ENCODE measurements at places on chromosomes 5 and 9. TPM values are rescaled to one million over a fixed set of nuclear protein-coding genes. Genes with fewer than 3 reads are reported as not detected.

Gene MARCOL
- not detected for total RNA-seq

Gene RNF208
- 5.8 TPM for total RNA-seq

Gene PPP3R2
- total RNA-seq: not detected

GRCh38 chr5:45622365-45622764 lies 73.8 kb downstream of the HCN1 start:
- no peak overlapping the region for H3K4me3 ChIP-seq
- no peaks in the 10 kb centered on the region for H3K27me3 ChIP-seq
- no peaks in the 10 kb centered on the region for H3K4me1 ChIP-seq
- no peak overlapping the region for H3K27ac ChIP-seq

DNA sequence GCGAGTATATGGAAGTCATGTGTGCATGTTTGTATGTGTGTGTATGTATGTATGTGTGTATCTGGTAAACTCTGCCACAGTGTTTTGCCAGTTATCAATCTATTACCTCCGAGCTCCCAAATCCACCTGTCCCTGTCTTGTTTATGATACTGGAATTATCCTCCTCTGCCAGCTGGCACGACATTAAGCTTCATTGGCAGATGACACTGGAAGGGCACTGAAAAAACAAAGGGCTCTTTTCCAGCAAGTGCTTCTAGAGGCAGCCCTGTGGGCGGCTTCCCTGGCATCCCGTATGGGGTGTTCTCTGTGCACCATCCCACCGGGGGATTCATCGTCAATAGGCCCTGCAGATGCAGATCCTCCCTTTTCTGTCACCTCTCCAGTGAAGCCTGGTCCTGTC lies 221.5 kb downstream of the MSX2 start:
- no peaks in the 10 kb centered on the region for H3K36me3 ChIP-seq
- no peak overlapping the region for H3K27ac ChIP-seq
- H3K4me3 ChIP-seq: no peak overlapping the region
- DNase-seq: no peak
- no peaks in the 10 kb centered on the region for H3K4me1 ChIP-seq

Gene PCDHA9
- 0.32 TPM for total RNA-seq

- no peak overlapping the region for H3K27ac ChIP-seq
- DNase-seq: no peak
- H3K4me1 ChIP-seq: peaks cover 1% of the 10 kb centered on the region
- H3K4me3 ChIP-seq: no peak overlapping the region
- peaks cover under 1% of the 10 kb centered on the region for H3K27me3 ChIP-seq
- H3K36me3 ChIP-seq: no peaks in the 10 kb centered on the region
Measured at GRCh38 chr9:131043087-131043486, 34.1 kb downstream of the LAMC3 start.

Gene IL3
- total RNA-seq: not detected

Gene SCGB3A2
- total RNA-seq: 624 TPM

DNA sequence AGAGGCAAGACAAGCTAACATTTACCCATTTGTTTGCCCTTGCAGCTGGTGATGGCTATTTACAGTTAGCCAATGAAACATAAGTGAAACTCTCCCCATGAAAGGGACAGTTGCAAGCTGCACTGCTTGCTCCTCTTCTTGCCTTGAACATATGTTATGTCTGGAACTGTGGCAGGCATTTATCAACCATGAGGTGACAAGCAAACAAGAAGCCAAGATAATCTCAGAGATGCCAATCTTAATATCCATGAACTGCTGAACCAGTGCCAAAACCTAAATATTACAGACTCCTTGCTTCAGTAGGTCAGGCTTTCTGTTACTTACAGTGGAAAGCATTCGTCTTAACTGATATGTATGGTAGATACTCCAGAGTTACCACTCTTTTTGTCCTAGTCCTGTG lies 133.4 kb downstream of the ACTBL2 start:
- H3K4me3 ChIP-seq: no peak overlapping the region
- no peaks in the 10 kb centered on the region for H3K27me3 ChIP-seq
- no peak overlapping the region for H3K27ac ChIP-seq
- no peaks in the 10 kb centered on the region for H3K4me1 ChIP-seq
- no peak for DNase-seq
- H3K36me3 ChIP-seq: no peaks in the 10 kb centered on the region

Gene ZNF300
- total RNA-seq: 2.0 TPM

GRCh38 chr9:36486329-36486932 lies 86.3 kb upstream of the MELK start:
- H3K4me3 ChIP-seq: peak overlapping the region; percentile 79
- peaks cover 33% of the 10 kb centered on the region for H3K4me1 ChIP-seq
- no peaks in the 10 kb centered on the region for H3K36me3 ChIP-seq

GRCh38 chr5:119522841-119523240 lies 70.5 kb downstream of the HSD17B4 start:
- no peak for DNase-seq
- no peaks in the 10 kb centered on the region for H3K27me3 ChIP-seq
- H3K4me3 ChIP-seq: no peak overlapping the region

DNA sequence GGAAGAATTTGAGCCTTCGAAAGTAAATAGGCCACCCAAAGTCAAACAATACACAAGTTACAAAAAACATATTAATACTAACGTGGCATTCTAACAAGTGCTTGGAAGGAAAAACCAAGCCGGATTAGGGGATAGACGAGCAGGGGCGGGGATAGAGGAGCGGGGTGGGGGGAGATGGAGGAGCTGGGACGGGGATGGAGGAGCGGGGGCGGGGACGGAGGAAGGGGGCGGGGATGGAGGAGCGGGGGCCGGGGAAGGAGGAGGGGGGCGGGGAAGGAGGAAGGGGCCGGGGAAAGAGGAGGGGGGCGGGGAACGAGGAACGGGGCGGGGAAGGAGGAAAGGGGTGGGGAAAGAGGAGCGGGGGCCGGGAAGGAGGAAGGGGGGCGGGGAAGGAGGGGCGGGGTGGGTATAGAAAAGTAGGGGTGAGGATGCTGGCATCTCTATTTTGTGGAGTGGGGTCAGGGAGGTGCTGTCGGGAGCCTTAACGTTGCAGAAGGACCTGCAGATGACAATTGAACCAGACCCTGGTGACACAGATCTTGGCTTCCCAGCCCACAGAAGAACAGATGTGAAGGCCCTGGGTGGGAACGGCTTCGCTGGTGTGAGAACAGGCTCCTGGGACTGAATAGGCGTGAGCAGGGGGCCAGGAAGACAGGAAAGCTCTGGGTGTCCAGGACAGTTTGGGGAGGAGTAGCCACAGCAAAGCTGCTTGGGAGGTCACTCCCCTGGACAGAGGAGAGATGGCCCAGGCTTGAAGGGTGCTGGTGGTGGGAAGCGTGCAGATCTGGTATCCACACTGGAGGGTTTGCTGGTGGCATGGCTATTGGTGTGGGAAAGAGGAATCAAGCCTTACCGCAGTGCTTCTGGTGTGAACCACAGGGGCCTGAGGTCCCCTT lies 233.3 kb upstream of the DAP start:
- no peaks in the 10 kb centered on the region for H3K36me3 ChIP-seq
- H3K4me1 ChIP-seq: no peaks in the 10 kb centered on the region
- no peak for DNase-seq
- H3K4me3 ChIP-seq: no peak overlapping the region
- no peak overlapping the region for H3K27ac ChIP-seq

DNA sequence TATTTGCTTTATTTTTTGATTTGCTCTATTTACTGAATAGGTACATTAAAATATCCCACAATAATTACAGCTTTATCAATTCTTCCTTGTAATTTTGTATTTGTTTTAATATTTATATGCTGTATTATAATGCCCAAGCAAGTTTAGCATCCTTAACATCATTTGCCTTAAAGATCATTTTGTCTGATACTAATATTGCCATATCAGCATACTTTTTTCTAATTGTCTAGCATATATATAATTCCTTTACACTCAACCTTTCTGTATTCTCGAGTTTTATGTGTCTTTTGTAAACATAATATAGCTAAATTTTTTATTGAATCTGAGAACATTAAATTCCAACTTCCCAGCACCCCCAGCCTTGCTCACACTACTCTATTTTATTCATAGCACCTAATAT lies 64.7 kb downstream of the P4HA2 start:
- no peak overlapping the region for H3K27ac ChIP-seq
- no peaks in the 10 kb centered on the region for H3K36me3 ChIP-seq
- H3K4me3 ChIP-seq: no peak overlapping the region
- no peaks in the 10 kb centered on the region for H3K27me3 ChIP-seq
- DNase-seq: no peak

DNA sequence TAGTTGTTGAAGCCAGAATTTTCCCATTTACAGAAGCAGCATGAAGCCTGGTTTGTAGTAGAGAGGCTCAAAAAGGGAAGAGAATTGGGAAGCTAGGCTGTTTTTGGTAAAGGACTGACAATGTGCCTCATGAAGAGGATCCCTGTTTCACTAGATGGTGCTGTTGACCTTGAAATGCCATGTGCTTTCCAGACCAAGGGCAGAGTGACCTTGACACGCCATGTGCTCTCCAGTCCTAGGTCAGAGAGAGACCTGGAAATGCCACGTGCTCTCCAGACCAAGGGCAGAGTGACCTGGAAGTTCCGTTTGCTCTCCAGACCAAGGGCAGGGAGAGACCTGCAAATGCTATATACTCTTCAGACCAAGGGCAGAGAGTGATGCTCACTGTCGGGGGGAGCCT lies 32.0 kb downstream of the UNC13B start:
- H3K4me3 ChIP-seq: no peak overlapping the region
- H3K36me3 ChIP-seq: no peaks in the 10 kb centered on the region
- no peak for DNase-seq
- no peaks in the 10 kb centered on the region for H3K27me3 ChIP-seq

- H3K27ac ChIP-seq: no peak overlapping the region
- H3K36me3 ChIP-seq: no peaks in the 10 kb centered on the region
- H3K4me1 ChIP-seq: no peaks in the 10 kb centered on the region
- H3K4me3 ChIP-seq: no peak overlapping the region
Measured at GRCh38 chr5:52502460-52502999, 285.2 kb upstream of the ITGA1 start.

GRCh38 chr5:8839361-8840055 lies 706.4 kb downstream of the SEMA5A start:
- H3K27ac ChIP-seq: no peak overlapping the region
- DNase-seq: no peak
- no peaks in the 10 kb centered on the region for H3K36me3 ChIP-seq
- H3K4me3 ChIP-seq: no peak overlapping the region

Gene TAF11L11
- not detected for total RNA-seq

Gene SH3GL2
- total RNA-seq: 1.3 TPM

GRCh38 chr9:72948575-72949243 lies 4.1 kb downstream of the ALDH1A1 start:
- H3K36me3 ChIP-seq: no peaks in the 10 kb centered on the region
- H3K4me3 ChIP-seq: peak overlapping the region; percentile 45
- H3K4me1 ChIP-seq: peaks cover 40% of the 10 kb centered on the region
- no peak for DNase-seq

Gene MARCHF3
- total RNA-seq: 14.3 TPM

Gene GLRA1
- not detected for total RNA-seq

DNA sequence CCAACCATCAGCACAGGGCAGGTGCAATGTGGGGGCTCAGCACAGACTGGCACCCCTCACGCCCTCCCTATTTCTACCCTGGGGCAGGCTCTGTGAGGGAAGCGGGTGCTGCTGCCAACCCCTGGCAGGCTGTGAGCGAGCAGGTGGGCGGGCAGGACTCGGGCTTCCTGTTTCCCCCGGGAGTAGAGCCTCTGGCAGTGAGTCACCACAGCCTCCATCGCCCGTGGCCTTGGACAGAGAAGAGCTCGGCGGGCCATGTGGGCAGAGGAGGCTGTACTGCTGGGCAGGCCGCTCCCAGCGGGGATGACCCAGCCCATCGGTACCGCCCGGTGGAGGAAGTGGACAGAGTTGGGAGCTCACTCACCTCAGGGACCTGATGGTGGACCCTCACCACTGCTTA lies 16.6 kb downstream of the KCNT1 start:
- H3K27ac ChIP-seq: no peak overlapping the region
- H3K4me3 ChIP-seq: no peak overlapping the region
- peaks cover 64% of the 10 kb centered on the region for H3K27me3 ChIP-seq
- no peaks in the 10 kb centered on the region for H3K36me3 ChIP-seq
- no peak for DNase-seq

DNA sequence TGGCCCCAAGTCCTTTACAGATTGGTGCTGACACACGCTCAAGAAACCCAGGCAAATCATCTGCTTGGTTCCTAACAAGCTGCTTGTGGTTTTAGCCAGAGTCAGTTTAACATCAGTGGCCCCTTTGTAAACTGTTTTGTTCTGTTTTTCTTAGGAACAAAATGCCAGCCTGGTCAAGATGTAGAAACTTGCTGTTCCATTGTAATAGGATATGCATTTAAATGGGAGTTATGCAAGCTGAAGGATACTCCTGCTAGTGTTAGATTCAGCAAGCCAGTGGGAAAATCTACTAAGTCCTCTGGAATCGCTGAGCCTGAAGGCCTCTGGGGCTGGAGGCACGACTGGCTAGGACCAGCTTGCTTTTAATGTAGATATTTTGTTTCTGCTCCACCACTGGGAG lies 391.1 kb downstream of the TLE4 start:
- no peak overlapping the region for H3K27ac ChIP-seq
- H3K27me3 ChIP-seq: no peaks in the 10 kb centered on the region
- no peaks in the 10 kb centered on the region for H3K36me3 ChIP-seq
- no peaks in the 10 kb centered on the region for H3K4me1 ChIP-seq

GRCh38 chr5:147887930-147888329 lies 9.4 kb downstream of the SCGB3A2 start:
- H3K36me3 ChIP-seq: no peaks in the 10 kb centered on the region
- no peak overlapping the region for H3K4me3 ChIP-seq
- no peak overlapping the region for H3K27ac ChIP-seq
- no peak for DNase-seq
- H3K27me3 ChIP-seq: no peaks in the 10 kb centered on the region

GRCh38 chr5:31995714-31996113 lies 178.4 kb downstream of the GOLPH3 start:
- no peaks in the 10 kb centered on the region for H3K4me1 ChIP-seq
- H3K4me3 ChIP-seq: no peak overlapping the region
- peaks cover 22% of the 10 kb centered on the region for H3K36me3 ChIP-seq
- DNase-seq: no peak

GRCh38 chr9:124054582-124055227 lies 43.1 kb downstream of the LHX2 start:
- H3K27ac ChIP-seq: no peak overlapping the region
- no peaks in the 10 kb centered on the region for H3K4me1 ChIP-seq
- H3K4me3 ChIP-seq: no peak overlapping the region
- H3K27me3 ChIP-seq: peaks cover 53% of the 10 kb centered on the region
- H3K36me3 ChIP-seq: no peaks in the 10 kb centered on the region

- H3K27me3 ChIP-seq: no peaks in the 10 kb centered on the region
- H3K27ac ChIP-seq: no peak overlapping the region
- H3K36me3 ChIP-seq: no peaks in the 10 kb centered on the region
- no peak overlapping the region for H3K4me3 ChIP-seq
Measured at GRCh38 chr9:34986540-34987047, 3.0 kb upstream of the DNAJB5 start.

Gene NAIP
- total RNA-seq: 43.9 TPM

Data from lower lobe of right lung (tissue), 2 donors.